Left renal pelvis (tissue), 4 donors: ENCODE measurements at places on chromosomes 7 and 10. TPM values are rescaled to one million over a fixed set of nuclear protein-coding genes. Genes with fewer than 3 reads are reported as not detected.

RTKN2 gene
- polyA plus RNA-seq: 14.2 TPM

KCNH2 gene
- 16.5 TPM for polyA plus RNA-seq

LLCFC1 gene
- 0.33 TPM for polyA plus RNA-seq

HMX2 gene
- 2.8 TPM for polyA plus RNA-seq

DNA sequence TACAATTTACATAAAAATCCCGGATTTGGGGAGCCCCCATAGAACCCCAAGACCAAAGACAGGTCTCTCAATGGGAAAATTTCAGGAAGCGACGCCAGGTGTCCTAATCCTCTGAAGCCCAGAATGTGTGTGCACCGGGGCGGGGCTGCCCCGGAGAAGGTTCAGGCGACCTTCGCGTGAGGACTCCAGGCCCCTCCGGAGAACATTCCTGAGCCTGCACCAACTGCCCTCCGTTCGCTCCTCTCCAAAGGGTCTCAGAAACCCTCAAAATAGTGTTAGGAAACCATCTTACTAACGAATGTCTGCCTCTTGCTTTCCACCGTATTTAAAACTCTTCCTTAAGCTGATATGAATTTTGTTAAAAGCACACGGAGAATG lies 78.5 kb upstream of the INSIG1 start:
- no peak for DNase-seq

DNA sequence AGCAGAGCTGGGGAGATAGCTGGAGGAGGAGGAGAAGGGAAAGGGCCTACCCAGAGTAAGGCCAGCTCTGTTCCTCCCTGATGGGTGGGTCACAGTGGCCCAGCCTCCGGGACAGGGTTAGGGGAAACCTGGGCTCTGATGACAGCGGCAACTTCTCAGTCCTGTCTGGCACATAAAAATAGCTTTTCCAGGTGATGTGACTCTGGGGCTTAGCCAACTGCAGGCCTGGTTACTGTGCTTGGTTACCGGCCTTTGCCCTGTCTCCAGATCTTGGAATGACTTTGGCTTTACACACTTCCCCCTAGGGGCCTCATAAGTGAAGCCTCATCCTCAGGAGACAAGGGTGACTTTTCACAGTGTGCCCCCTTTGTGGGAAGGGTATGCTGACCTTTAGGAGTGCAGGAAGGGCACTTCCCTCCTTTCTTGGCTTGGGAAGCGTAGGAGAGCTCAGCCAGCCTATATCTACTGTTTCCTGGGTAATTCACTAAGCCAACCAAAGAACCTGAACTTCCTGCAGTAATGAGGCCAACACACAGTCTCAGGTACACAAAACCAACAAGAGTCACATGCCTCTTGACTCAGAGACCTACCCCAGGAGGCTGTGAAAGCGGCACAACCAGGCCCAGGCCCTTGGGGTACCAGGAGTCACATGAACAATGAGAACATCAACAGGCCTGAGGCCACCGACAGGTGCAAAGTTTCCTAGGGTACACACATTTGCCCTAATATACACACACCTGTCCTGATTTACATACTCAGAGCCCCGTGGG lies 11.7 kb upstream of the HILPDA start:
- no peak for DNase-seq

DNA sequence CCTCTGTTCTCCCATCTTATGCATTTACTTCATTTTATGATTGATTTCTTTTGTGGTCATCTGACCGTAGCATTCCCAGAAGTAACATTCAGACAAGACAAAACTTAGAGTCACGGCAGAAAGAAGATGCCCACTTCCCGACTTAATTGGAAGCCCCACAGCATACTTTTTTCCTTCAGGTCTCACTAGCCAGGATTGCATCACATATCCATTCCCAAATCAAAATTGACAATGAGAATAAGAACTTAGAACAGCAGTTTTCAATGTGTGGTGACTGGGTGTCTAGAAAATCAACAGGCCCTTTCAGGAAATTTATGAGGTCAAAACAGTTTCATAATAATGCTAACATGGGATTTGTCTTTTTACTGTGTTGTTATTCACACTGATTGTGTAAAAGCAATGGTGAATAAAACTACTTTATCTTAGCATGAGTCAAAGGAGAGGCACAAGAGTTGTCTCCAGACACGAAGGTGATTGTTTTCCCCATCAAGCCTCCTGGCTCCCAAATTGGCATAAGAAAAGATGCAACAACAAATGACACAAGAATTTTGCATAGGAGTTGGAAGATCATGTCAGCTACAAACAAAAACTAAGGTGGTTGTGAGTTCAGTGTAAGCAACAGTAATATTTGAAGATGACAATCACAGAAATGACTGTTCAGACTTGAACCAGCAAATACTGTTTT lies 493.9 kb downstream of the HTR7 start:
- no peak for DNase-seq

DNA sequence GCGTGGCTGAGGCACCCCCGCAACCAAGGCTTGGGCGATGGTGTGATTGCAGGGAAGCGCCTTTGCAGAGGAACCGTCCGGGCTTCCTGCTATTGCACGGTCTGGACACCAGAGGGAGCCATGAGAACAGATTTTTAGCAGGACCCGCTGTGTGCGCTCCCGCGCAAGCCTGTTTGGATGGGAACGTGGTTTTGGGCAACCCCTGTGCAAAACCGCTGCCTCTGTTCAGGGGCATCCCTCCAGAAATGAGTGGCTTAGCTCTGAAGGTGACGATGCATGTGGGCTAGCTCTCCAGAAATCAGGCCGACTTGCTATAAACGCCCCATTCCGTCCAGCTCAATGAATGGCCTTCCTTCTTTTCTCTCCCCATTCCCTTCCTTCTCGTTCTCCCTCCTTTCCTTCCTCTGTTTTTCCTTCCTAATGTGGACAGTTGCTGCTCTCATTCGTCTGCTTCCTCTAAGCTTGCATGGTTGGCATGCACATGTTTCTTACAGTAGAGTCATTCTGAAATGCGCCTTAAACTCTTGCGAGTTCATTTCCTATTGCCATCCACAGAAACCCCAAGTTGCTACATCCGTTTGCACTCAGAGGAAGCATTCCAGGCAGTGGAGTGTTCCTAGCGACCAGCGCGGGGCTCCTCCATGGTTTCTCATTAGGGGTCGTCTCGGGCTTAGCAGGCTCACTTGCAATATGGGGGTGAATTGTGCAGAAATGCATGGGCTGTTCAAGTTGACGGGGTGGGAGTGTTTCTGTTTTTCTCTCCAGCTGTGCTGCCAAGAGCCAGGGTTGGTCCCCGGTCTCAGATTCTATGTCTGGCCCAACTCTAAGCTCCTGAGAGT lies 302.5 kb upstream of the GALNT17 start:
- DNase-seq: peak; percentile 42

- DNase-seq: no peak
These were observed 88.4 kb downstream of the POLR1F start for GRCh38 chr7:19620470-19620869.
